DMS53 (cell line): ENCODE measurements at places on chromosomes 7 and 10.

GRCh38 chr10:71397296-71398212 lies 834 bp downstream of the CDH23 start:
- DNase-seq = peak; percentile 47

DNA sequence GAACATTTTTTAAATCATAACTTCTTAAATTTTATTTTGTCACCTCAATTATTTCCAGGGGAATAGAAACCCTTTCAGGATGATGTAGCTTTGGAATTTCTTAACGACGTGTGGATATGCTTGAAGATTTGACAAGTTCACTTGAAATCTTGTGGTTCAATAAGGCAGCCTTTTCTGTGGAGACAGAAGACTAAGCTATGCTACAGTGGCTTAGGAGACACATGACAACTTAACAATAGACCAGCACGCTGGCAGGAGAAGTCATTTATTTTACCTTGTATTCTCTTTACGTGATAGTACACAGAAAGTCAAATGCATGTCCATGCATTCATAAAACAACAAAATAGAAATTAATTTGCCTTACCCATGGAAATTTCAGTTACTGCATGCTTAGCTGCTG lies 181.6 kb downstream of the GRM3 start:
- no peak for DNase-seq

- DNase-seq = peak; percentile 65
Measured at GRCh38 chr10:132550366-132551092, 12.9 kb downstream of the INPP5A start.

- no peak for DNase-seq
Measured at GRCh38 chr10:14322526-14323188, 8.1 kb downstream of the FRMD4A start.

GRCh38 chr10:14891151-14891550 lies 12.5 kb downstream of the SUV39H2 start:
- DNase-seq = no peak

GRCh38 chr10:31580646-31581045 lies 261.6 kb downstream of the ZEB1 start:
- DNase-seq = no peak

DNA sequence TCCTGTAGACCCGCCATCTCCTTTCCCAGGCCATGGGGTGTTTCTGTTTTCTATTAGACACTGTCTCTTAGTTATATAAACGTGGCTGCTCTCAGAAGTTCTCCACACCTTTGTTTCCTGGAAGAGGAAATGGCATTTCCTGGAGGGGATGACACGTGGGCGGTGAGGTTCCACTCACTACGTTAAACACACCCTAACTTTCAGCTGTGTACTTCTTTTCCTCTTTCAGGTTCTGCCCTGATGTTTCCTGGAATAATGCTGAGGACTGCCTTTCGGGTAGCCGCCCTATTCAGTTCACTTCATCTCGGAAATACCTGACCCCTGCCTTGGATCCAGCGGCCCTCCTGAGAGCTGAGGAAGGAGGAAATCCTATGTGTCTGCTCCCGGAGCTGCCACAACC lies 3.4 kb upstream of the PRKCQ start:
- DNase-seq = no peak

DNA sequence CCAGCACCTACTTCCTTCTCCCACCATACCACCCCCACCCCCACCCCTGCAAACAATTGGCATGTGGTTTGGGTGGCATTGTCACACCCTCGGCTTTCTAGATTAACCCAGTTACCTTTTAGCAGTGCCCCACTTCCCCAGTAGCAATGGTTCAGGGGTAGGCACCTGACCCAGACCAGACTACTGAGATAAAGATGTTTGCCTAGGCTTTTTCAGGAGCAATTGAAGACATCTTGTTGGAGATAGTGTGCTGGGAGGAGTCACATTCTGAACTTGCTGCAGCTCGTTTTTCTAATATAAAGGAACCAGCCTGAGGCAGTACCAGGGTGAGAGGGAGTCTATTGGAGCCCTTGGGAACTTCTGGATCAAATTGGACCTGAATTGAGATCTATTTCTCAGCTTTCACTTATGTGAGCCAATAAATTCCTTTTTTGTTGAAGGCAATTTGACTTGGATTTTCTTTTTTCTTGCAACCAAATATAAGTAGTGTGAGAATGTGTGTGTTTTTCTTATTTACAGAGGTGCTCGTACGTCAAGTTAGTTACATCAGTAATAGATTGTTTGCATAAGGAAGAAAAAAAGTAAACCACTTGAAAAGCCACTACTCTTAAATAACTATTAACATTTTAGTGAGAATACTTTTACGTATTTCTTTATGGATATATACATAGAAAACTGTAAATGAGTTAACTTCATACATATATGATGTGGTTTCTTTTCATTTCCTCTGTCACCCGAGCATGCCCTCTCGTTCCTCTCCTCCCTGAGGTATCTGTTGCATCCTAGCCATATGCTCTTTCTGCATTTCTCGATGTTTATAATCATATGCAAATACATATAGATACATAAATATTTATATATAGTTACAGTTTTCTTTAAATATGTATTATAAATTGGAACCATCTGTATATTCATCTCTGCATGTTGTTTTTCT lies 38.0 kb downstream of the RAB18 start:
- no peak for DNase-seq

DNA sequence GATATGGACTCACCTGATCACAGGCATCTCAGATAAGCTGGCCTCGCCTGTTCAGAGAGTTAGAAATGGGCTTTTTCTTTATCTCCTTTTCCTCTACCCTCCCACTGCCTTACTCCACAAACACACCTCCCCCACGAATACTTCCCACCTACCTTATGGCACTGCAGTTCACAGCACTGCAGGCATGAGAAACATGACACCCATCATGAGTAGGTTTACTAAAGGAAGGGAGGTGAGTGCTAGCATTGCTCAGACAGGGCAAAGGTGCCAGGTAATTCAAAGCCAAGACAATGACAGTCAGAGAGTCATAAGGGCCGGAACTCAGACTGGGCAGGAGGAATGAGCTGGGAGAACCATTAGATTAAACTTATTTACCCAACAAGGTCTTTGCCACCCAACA lies 220.6 kb downstream of the FAM107B start:
- peak; percentile 85 for DNase-seq

DNA sequence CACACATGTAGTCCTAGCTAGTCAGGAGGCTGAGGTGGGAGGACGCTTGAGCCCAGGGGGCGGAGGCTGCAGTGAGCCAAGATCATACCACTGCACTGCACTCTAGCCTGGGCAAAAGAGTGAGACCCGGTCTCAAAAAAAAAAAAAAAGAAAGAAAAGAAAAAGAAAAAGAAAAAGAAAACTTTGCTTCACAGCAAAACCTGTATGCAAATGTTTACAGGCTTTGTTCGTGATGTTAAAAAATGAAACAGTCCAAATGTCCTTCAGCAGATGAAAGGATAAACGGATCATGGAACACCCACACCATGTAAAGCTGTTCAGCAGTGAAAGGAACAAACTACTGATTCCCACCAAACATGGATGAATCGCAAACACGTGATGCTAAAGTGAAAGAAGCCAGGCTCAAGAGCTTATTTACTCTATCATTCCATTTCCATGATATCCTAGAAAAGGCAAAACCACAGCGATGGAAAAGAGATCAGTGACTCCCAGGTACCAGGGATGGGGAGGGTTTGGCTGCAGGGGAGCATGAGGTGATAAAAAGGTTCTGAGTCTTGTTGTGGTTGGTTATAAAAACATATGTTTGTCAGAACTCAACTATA lies 15.1 kb downstream of the LRRC20 start:
- DNase-seq = no peak

DNA sequence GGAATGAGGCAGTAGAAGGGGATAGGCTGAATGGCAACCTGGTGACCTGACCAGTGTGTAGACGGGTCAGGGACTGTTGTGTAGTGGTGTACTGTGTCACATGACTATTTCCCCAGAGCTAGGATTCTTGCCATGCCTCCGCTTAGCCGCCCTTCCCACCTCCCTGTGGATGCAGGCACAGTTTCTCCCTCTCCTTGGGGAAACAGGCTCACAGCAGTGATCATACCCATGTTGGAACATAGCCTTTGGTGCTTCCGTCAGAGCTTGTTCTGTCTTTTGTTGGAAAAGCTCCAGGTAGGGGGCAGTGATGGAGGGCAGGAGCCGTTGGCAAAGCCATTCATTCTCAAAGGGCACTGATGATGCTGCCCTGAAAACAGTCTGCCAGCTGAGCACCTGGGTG lies 44.3 kb downstream of the OGDH start:
- DNase-seq = no peak

DNA sequence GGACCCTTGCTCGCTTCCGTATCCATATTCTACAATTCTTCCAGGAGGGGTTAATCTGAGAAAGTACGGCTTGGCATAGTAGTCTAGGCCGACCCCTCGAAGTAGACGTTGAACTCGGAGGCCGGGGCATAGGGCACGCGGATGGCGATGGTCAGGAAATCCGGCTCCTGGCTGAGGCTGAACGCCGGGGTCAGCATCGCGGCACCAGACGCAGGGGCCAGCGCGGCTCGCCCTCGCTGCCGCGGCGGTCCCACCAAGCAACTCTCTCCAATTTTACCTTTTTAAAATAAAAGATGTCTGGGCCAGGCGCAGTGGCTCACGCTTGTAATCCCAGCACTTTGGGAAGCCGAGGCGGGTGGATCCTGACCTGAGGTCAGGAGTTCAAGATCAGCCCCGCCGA lies 7.3 kb upstream of the SGMS1 start:
- no peak for DNase-seq

DNA sequence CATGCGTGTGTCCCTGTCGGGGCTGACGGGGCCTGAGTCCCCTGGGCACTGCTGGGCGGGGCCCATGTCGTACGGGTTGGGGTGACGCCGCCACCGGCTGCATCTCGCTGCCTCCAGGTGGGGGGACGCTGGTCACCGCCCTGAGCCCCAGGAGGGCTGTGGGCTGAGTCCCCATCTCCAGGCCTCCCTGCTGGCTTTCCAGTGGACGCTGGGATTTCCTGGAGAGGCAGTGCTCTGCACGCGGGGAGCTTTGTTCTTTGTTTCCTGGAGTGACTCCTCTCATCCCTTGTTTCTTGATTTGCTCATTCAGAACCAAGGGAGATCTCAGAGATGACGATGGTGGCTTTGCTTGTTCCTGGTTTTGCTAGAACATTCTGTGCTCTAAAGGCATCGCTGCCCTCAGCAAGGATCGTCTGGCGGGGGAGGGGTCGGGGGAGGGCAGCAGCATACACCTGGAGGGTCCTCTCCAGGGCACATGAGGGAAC lies 21.0 kb downstream of the PWWP2B start:
- DNase-seq = peak; percentile 24

DNA sequence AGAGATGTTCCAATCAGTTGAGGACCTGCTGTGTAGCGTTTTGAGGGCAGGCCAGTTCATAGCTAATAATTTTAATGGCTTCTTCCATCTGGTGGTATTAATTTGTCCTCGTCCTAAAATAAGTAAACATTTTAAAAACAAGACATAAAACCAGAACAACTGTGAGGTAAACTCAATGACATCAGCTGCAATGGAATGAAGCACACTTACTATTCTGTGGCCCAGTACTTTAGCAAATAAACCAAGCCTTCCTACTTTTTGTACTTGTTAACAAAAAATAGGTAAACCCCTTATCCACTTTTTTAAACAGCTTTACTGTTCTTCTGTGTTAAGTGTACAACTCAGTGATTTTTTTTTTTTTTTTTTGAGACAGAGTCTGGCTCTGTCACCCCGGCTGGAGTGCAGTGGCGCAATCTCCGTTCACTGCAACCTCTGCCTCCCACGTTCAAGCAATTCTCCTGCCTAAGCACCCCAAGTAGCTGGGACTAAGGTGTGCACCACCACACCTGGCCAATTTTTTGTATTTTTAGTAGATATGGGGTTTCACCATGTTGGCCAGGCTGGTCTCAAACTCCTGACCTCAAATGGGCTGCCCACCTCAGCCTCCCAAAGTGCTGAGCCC lies 28.9 kb upstream of the FZD1 start:
- DNase-seq = no peak

GRCh38 chr7:12898620-12899019 lies 211.2 kb downstream of the ARL4A start:
- DNase-seq = no peak

DNA sequence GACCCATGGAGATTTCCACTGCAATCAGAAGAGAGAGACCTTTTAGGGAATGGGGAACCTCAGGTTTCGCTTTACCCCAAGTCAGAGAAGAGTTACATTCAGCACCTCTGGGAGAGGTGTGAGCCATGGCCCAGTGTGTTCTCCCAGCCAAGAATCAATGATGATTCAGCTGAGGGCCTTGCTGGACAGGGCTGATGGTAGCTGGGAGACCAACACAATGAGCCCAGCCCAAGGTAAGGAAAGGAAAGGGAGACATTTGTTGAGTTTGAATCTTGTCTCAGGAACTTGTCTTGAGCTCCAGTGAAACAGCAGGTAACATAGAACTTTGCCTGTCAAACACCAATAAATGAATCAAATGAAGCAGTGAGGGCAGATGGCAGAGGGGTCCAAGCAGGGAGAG lies 14.0 kb upstream of the PPIA start:
- no peak for DNase-seq

DNA sequence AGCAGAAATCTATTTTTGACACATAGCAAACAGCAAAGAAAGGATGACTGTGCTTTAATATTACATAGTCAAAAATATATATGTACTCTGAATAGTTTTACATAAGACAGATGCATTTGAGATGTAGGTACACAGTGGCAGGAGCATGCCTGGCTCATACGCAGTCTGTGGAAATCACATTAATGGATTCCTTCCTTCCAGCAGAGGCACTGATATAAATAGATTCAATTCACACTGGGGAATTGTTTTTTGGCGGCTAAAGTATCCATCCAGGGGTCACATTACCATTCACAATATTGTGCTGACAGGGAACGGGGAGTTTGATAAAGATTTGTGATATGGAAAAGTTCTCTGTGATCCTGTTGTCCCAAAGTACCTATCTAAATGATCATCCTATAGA lies 72.5 kb upstream of the AGR3 start:
- no peak for DNase-seq

DNA sequence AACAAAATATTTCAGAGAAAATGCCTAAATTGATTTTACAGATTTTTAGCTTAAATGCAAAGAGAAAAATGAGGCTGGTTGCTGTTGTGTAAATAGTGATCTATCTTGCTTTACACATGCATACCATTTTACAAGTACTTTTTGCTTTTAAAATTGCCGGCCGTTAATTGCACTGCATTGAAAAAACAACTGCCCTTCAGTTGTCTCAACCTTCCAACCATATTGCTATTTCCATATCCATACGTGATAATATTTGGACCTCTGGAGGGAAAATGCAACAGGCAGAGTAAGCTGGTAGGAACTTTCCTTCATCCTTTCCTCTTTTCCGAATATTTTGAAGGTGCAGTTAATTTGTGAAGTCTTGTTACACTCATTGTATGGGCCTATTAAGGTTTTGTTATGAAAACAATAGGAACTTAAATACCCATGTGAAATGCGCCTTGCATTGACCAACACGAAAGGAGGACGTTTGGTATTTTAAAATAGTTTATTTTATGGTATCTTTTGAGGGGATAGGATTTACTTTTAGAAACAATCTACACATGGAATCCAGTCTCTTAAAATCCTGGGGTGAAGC lies 11.3 kb downstream of the BMI1 start:
- DNase-seq = no peak

GRCh38 chr10:12594448-12594944 lies 245.1 kb downstream of the CAMK1D start:
- no peak for DNase-seq
